Stimulated activated CD4-positive, alpha-beta T cell treated with anti-CD3 and anti-CD28 coated beads, TNF-alpha, amount 100 ng/mL, for 48 hours (primary cell): ENCODE measurements at places on chromosomes 11 and 22.
A peak's percentile ranks its signal among the peaks of the same experiment; 100 is the strongest.

GRCh38 chr11:1748636-1749394, 1.6 kb downstream of the IFITM10 start:
- no peak for DNase-seq

DNA sequence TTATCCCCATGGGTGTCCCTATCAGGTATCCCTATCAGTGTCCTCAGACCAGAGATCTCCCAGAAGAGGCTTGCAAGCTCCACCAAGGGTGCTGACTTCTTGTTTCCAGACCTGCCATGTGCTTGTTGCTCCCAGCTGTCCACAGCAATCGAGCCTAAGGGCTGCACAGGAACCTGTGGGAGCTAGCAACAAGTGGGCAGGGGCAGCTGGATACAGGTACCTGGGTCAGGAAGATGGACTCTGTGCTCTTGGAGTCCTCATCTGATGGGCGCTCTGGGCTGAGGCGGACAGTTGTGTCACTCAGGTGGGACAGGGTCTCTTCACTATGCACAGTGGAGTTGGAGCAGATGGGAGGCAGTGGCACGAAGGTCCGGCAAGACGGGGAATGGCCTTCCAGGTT, 99.2 kb downstream of the RNF169 start:
- DNase-seq = no peak

GRCh38 chr11:96079691-96080090, 155.8 kb upstream of the MTMR2 start:
- no peak for DNase-seq

DNA sequence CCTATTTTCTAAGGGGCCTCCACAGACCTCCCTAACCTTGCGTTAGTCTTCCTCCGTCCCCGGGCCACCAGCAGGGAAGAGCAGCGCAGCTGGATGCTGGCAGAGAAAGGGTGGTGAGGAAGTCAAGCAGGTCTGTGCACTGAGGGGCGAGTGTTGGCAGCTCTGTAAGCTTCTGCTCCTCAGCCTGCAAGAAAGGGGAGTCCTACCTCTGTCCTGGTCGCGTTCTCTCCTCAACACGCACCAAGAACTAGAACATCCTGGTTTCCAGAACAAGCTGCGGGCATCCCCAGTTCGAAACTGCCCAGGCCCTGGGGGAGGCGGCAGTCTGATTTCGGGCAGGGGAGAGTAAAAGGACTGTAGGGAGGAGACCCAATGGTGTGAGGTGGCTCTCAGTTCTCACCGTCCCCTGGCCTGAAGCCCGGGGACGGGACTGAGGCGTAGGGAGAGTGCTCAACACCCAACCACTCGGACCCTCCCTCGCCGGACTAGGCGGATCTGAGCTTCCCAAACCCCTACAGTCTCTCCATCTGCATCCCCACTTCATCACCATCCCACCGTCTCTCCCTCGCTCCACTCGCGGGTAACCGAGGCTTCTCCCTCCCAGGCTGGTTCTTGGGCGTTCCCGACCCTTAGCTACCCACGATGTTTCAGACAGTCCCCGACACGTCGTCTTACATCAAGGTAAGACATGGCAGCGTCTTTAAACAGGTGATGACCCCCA, 7.7 kb upstream of the FLI1 start:
- DNase-seq = no peak

- DNase-seq = no peak
Measured at GRCh38 chr22:26722159-26722558, 64.8 kb downstream of the MIAT start.

DNA sequence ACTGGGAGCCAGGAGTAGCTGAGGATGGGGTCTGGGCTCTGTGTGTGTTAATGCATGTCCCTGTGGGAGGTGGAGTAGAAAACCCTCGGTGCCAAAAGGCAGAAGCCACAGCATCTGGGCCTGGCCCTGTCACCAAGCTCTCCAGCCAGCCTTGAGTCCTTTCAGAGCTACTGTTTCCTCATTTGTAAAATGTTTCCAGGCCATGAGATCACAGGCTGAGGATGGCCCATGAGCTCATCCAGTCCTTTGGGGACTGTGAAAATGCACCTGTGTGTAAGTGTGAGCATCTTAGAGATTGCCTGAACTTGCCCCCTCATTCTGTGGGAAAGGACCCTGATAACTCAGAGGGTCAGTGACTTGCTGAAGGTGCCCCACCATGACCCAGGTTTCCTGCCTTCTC, 9.1 kb downstream of the ANKK1 start:
- DNase-seq = no peak

GRCh38 chr11:30560206-30561106, 25.7 kb downstream of the MPPED2 start:
- no peak for DNase-seq

DNA sequence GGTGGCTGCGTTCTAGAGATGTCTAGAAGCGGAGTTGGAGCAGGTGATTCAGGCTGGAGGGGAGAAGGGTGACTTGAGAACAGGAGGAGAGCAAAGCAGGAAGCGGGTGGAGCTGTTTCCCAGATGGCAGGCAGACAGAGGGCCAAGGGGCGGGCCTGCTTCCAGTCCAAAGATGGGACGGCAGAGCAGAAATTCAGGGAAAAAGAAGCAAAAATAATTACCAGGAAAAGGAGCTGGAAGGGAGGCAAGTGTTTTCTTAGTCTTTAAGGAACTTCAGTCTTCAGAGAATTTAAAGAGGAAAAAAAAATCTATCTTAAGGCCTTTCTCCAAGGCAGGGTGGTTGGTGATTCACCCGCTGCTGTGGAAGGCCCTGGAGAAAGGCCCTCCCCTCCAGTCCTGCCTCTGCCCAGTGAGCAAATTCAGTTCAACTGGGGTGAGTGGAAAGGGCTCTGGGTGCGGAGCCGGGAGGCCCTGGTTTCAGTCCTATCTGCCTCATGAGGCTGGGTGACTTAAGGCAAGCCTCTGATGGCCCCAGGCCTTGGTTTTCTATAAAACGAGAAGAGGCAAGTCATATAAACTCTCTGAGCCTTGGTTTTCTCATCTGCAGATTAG, 4.5 kb upstream of the CREB3L1 start:
- DNase-seq = no peak

DNA sequence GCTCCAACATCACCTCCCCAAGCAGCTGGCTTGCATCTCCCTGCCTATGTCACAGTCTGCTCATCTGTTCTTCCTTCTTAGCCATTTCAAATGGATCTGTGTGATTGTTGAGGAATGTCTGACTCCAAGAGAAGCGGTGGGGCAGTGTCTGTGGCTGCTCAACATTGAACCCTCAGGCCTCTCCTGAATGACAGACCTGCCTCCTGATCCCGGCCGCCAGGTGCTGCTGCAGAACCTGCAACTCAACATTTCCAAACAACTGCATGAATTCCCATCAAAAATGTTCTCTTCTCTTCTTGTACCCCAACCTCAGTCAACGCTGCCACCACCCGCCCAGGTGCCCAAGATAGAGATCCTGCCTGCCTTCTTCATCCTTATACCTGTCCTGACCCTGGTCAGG, 132.5 kb downstream of the FBXO7 start:
- no peak for DNase-seq

GRCh38 chr11:14544611-14545010, 24.4 kb upstream of the PSMA1 start:
- DNase-seq = no peak

DNA sequence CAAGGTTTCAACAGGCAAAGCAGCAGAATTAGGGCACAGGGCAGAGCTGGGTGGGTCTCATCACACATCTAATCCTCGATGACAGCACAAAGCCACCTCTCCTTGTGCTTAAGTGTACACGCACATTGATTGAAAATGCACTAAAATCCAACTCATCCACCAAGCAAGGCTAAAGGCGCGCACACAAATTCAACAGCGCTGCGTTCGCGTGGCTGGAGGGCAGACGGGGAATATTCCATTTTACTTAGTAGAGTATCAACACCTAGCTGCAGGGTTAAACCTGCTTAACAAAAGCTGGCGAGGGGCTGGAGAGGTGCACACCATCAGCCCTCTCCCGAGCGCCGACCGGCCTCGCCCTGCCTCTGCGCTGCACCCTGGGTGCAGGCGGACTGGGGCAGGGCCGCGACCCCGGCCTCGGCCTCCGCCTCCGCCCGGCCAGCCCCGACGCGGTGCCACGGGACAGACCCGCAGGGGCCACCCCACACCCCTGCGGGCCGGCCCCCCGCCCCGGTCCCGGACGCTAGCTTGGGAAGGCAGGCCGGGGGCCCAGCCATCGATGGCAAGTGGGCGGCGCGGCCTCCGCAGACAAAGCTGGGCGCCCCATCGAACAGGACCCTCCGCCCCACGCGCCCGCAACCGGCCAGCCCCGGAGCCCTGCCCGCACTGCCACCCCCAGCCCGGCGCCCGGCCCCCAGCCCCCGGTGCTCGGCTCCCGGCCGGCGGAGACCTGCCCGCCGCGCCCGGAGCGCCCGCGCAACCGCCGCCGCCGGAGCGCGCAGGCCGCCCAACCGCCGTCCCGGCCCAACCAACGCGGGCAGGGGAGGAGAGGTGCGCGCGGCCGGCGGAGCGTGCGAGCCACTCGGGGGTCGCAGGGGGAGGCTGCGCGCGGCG, 929 bp downstream of the PRDM10 start:
- peak; percentile 5 for DNase-seq

DNA sequence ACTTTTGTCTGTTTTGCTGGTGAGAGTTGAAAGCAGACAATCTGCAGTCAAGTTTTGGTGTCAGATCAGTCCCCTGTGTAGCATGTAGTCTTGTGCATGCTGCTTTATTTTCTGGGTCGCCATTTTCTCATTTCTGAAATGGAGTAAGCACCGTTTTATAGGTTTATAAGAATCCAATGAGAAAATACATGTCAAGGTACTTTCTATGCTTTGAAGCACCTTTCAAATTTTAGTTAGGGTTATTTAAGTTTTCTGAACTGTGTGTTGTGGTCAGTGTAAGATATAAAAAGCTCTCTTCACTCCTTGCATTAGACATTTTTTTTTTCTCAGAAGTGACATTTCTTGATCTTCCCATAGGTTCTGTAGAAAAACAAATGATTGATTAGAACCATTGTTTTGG, 283.2 kb downstream of the ETS1 start:
- DNase-seq = no peak

DNA sequence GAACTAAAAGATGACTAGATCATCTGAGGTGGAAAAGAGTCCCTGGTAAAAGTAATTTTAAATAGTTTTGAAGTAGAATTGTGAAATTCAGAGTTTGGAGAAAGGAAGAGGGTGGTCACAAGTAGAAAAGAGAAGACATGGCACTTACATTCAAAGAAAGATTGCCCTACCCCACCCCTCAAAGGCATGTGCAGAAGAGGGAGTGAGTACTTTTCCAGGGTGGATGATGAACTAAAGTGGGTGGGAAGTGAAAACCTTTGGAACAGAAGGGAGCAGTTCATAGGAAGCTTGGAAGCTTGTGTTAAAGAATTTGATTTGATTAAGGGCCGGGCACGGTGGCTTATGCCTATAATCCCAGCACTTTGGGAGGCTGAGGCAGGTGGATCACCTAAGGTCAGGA, 23.6 kb downstream of the SREBF2 start:
- DNase-seq = no peak

GRCh38 chr11:391117-392017, 2.6 kb upstream of the PKP3 start:
- no peak for DNase-seq

DNA sequence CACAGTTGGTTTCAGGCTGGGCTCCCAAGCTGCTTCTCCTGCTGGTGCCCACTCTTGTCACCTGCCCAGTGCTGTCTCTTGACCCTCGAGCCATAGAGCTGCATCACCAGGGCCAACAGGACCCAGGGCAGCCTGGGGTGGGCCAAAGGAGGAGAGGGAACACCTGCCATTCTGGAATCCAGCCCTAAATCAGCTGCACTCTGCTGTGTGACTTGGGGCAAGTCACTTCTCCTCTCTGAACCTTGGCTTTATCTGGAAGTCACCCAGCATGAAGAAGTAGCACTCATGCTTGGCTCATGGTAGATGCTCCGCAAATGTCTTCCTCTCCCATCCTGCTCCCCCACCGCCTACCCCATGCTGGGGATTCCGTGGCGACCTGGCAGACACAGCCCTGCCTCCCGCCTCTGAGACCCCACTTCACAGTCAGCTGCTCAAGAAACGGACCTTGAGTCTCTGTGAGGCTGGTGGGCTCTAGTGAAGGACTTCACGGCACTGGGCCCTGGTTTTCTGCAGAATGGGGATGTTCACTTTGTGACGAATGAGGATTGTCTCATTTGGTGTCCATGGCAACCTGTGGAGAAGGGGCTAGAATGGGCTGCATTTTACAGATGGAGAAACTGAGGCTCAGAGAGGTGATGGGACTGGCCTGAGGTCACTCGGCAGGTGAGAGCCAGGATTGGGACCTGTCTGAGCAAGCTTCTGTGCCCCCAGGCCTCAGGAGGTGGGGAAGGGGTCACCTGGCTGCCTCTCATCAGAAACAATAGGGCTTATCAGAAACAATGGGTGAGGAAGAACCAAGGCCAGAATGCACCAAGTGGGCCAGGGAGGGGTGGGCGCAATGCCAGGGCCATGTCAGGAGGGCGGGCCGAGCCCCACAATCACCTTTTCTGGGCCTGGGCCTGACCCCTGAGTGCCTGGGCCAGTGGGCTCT, 12.4 kb downstream of the EMID1 start:
- DNase-seq = no peak

- no peak for DNase-seq
Measured at GRCh38 chr11:33699515-33700062, 1.0 kb downstream of the C11orf91 start.

DNA sequence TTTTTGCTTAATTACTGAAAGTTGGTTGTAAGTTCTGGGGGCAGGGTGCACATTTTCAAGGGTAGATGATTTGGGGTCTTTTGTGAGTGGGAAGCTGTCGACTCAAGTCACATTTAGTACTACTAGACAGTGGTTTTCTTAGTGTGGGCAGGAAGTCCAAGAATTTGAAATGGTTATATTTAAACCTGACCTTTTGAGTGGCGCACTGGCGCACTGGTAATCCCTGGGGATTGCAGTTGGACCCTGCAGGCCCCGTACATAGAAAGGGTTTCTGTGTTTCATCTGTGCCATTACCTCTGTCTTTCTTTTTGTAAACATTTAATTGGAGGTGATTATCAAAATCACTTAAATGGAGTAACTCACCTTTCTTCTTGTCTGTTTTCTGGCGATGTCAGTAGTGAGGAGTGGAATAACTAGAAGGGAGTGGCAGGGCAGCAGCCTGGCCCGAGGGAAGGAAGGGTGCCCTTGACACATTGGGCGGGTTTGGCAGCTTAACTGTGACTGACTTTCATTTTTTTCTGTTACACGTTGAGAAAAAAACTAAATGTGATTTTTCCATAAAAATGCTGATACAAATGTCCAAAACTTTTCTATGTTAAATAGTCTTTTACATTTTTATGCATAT, 101.8 kb upstream of the GAL start:
- no peak for DNase-seq

DNA sequence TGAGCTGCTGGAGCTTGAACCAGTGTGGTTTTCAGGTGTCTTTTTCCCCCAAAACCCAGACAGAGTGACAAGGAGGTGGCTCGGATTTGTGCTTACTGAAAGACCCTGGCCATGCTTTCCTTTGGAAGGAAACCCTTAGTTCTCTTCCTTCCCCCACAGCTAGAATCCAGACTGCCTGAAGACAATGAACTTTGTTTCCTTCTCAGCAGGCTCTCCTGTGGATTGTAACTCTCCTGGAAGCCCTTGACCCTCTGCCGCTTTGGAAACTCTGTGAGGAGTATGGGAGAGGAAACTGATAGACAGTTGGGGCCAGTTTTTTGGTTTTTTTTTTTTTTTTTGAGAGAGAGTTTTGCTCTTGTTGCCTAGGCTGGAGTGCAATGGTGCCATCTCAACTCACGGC, 62.1 kb upstream of the SESN3 start:
- no peak for DNase-seq
